Omental fat pad (tissue), 4 donors: ENCODE measurements at places on chromosomes 4 and X.

- DNase-seq, result no peak
Observed at GRCh38 chrX:78123190-78123589, 16.3 kb downstream of the TAF9B start.

DNA sequence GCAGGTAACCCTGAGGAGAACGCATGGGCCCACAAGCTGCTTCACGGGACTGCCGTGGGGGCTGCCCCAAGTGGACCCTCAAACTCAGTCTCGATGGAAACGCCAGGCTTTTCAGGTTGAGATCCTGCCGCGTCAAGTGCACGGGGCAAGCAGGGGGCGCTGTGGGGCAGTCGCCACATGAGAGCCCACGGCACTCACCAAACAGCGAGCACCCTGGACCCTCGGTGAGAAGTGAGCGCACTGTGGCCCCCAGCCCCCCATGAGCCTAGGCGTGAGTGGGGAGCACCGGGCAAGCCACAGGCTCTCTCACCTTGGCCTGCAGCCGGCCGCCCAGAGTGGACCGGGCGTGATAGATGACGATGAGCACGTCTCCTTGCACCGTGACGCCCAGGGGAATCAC lies 50.9 kb upstream of the CPLX1 start:
- DNase-seq, result no peak

GRCh38 chr4:25857403-25857802 lies 5.4 kb downstream of the SEL1L3 start:
- DNase-seq, result no peak

GRCh38 chr4:107008115-107008514 lies 28.0 kb downstream of the DKK2 start:
- no peak for DNase-seq

- no peak for DNase-seq
Observed at GRCh38 chr4:1183985-1184773, 11.8 kb upstream of the SPON2 start.

DNA sequence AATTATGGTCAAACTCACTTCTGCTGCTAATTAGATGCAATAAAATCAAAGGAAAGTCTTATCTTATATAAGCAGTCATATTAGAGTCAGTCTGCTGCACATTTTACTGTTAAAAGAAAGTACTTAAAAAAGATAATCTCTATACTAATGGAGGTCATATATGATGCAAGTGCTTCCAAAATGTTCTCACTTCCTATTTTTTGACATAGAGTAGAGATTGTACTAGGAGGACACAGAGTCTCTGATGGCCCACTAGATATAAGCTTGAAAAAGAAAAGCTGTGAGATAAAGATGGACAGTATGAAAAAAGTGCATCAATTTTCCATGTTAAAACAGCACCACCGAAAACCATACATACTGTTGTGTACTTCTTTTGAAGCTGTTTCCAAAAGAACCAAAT lies 196.9 kb downstream of the KLHL13 start:
- no peak for DNase-seq

- no peak for DNase-seq
Observed at GRCh38 chr4:127660284-127660885, 27.6 kb downstream of the INTU start.

GRCh38 chrX:55709735-55710134 lies 7.8 kb upstream of the RRAGB start:
- no peak for DNase-seq

DNA sequence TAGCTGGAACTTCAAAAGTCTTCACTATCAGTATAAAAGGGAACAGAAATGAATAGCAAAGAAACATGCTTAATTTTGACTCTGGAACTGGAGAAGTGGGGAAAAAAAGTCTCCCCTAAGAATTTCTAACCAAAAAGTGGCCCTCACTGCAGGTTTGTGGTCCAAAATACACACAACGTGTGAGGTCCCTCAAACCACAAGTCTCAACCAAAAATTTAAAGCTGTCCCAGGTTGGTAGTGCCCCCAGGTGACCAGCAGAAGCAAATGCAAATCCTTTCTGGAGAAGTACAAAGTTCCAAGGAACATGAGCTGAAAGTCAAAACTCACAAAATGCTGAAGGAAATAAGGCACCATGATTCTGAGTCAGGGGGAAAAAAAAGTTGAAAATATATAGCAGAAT lies 23.6 kb upstream of the VAMP7 start:
- no peak for DNase-seq
